NCI-H1436 treated with DMSO at 0.1 percent for 48 hours (cell line): ENCODE measurements at places on chromosomes 6 and 20.

DNA sequence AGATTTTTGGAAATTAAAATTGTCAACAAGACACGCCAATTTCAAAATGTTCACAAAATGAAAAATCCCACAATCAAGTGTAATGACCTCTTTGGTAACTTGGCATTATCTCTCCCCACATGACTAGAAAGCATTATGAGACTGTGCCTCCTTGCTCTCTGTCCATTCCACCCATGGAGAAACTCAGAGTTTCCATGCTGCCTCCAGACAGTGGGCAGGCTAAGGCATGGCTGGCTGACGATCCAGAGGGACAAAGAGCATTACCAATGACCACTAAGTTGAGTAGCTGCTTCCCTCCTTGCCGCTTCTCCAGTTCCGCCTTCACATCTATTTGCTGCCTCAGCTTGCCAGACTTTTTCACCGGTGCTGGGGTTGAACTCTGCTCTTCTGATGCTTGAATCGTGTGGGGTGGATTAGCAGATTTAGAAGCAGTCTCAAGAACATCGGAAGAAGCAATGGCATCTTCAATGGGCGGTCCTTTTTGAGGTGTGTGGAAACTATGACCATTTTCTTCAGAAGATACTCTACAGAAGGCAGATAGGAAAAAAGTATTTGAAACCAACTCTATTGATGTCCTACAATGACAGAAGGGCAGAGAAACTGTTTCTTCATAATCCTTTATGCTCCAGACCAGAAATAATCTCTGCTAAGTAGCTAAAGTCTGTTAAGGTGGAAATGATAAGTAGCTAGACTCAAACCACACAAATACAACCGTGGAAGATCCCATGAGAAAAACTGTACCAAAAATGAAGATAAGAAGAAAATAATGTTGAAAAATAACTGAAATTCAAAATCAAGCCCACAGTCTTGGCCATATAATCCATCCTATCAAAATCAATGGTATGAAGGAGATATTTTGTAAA, 47.5 kb upstream of the ALDH8A1 start:
- DNase-seq, result no peak

GRCh38 chr20:32441638-32442037, 83.5 kb downstream of the ASXL1 start:
- no peak for DNase-seq

GRCh38 chr20:57167292-57167655, 99.2 kb downstream of the BMP7 start:
- DNase-seq, result no peak

DNA sequence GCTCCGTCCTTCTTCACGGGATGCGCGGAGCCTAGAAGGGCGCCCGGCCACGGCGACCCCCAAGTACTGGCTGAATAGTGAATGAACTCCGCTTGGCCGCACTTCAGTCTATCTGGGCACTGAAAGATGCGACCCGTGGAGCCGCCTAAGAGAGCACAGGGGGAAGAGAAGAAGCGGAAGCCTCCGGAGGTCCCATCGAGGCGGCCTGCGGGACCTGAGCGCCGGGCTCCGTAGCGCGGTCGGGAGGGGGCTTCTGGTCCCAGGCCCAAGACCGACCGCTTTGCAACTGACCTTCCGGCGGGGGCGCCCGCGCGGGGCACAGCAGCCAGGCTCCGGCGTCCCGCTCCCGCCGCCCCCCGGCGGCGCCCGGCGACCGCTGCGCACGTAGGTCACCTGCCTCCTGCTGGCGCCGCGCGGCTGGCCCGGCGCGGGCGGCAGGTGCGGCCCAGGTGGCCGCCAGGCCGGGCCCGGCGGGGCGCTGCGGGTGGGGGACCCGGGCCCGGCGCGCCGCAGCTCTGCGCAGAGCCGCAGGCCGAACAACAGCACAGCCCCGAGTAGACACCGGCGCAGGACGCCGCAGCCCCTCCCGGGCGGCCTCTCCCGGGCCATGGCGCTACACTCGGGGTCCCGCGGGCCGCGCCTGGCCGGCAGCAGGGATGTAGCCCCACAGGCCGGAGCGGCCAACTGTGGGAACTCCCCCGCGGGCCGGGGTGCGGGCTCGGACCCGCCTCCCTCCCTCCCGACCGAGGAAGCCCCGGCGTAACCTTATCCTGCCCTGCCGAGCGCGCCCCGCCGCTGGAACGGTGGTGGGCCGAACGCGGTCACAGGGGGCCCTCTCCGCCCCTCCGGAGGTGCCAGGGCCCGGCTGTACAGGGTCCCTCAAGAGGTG, at the start of gene METTL24:
METTL24 (minus strand) TSS at position 686 of the 889 bp plus-strand sequence; CDS start at position 609, 77 bp downstream.
- DNase-seq, result no peak

DNA sequence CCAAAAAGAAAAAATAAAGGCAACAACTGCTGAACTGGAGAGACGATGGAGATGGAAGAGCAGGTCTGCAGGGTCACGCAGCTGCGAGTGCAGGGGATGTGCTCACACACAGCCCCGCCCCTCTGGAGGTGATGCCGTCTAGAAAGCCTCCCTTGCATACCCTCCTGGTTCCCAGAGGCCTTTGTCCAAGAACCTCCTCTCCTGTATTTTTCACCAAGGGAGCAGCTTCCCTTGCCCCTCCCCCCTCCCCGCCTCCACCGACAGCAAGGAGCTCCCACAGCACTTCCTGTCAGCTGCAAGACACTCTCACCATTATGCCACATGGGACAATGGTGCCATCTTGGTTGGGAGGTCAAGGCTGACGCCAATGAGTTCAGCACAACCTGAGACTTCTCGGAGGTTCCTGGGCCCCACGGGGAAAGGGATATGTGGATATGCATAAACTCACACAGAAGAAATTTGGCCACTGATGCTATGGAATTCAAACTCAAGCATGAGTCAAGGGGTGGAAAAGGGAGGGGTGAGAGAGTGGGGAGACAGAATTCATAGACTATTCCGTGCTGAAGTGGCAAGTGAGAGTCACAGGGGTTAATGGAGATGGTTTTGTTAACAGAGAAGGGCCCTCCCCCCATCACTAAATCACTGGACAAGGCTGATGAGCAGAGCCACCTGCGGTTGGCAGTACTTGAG, 132.9 kb downstream of the SCML4 start:
- no peak for DNase-seq

DNA sequence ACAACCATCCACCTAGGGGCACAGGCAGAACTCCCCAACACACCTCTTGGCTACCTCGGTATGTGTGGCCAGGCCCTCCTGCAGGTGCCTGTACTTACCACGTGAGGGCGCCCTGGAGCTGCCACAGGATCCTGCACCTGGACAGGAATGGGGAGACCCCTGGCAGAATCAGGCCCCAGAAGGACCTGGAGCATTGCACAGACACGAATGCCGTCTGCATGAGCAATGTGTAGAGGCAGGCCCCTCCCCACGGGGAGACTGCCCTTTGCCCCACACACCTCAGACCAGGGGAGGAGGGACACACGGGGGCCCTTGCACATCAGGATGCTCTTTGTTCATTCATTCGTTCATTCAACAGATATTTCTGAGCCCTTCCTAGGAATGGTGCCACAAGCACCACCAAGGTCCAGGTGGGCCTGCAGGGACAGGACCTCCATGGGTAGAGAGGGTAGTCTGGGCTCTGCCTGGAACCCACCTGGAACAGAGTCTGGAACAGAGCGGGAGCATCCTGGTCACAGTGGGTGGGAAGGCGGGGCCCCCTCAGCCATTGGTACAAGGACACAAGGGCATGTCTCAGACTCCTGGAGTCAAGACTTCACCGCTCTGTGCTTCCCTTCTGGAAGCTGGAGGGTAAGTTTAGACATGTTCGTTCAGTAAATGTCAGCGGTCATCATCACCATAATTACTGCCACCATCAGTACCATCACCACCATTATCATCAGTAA, 32.3 kb downstream of the YTHDF1 start:
- DNase-seq, result no peak
